Renal pelvis (tissue), 12 donors: ENCODE measurements at places on chromosomes 1 and 21. TPM values are rescaled to one million over a fixed set of nuclear protein-coding genes. Genes with fewer than 3 reads are reported as not detected.

DNA sequence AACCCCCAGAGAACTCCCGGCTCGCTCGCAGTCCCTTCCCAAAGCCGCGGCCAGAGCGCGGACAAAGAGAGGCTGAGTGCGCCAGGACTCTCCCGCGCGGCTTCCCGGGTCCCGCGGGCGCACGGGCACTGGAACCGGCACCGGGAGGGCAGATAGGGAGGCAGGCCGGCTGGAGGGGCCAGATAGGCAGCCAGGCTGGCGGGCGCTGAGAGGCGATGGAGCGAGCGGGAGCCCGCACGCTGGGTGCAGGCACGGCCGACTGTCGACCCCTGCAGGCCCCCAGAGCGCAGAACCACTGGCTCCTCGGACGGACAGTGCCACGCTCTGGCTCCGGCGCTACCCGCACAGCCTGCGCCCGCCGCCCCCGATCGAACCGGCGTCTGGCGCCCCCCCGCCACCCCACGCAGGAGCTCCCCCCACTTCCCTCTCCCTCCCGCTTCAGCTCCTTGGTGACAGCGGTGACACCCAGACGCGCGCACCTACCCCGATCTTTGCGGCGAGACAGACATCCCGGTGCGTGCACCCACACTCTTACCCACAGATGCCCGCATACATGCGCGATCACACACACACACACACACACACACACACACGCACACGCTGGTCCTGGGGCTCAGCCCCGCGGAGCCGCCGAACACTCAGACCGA lies 534 bp downstream of the SLC6A9 start:
- peak; percentile 35 for DNase-seq

DNA sequence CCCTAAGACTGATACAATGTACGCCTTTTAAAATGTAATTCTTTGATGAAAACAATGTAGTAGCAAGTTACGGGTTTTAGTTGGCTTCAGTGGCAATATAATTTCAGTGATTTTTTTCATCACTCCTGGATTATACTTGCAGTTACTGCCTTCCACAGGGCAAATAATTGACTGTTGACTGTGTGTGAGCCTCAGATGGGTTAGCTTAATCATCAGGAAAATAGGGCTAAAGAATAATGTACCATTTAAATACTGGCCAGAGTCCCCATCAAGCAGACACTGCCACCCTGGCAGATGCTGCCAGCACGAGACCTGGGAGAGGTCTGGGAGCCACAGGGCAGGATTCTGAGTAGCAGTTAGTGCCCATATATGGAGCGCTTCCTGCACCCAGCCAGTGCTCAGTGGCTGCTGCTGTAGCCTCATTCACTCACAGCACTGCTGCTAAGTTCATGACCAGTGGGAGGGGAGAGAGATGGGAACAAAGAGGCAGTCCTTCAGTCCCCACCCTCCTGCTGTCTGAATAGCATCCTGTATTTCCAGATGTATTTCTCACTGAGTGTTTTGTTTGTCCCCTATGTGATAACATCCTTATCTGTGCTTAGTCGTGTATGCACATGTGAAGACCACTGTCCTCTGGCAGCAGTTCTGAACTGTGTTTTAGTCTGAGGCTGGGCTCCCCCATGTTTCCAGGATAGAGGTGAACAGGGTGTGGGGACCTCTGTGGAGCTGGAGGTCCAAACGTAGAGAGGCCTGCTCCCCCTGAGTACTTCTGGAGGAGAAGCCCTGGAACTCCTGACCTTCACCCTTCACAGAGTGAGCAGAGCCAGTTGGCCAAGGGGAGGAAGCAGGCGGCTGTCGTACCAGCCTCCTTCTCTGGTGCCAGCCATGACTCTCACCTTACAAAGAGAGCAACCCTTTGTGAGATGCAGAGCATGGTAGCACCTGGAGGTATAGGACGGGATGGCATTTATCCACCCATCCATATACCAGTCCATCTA lies 80.4 kb downstream of the ADARB1 start:
- DNase-seq, result no peak

DNA sequence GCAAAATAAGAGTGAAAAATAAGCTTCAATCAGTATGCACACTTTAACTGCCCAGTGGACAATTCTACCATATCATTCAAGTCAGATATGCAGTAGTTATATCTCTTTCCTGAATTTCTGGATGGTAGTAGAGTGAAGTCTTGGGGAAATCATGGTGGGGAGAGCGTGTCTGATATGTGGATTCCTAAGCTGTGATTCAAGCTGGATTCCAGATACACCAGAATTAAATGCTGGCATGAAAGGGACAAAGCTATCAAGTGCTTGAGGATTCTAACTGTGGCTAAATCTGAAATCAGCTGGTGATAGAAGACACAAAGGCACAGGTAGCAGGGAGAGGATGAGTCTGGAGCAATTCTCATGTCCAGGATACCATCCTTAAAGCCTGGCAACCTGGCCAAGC lies 323.5 kb downstream of the DUSP10 start:
- DNase-seq, result no peak

- no peak for DNase-seq
Observed at GRCh38 chr21:31253684-31254083, 90.4 kb downstream of the TIAM1 start.

DNA sequence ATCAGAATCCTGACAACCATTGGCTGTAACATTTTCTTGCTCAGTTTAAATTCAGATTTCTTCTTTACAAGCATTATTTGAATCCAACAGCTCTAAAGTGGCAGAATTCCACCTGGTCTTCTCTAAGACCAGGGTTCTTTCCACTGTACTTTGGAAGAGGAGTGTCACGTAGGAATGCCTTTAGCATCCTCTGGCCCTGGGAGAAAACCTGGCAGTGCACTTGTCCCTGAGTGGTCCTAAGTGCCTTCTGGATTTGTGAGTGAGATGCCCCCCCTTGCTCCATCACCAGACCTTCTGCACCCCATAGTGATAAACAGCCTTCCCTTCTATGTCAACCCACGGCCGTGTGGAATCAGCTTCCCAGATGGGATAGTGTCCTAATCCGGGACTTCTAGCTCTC lies 57.1 kb upstream of the NHLH2 start:
- DNase-seq, result no peak

GRCh38 chr1:118246646-118247045 lies 61.6 kb upstream of the SPAG17 start:
- no peak for DNase-seq

GBP4 gene
- polyA plus RNA-seq, result 7.7 TPM
